ENCODE measurements at places on chromosomes 2 and 18.

DNA sequence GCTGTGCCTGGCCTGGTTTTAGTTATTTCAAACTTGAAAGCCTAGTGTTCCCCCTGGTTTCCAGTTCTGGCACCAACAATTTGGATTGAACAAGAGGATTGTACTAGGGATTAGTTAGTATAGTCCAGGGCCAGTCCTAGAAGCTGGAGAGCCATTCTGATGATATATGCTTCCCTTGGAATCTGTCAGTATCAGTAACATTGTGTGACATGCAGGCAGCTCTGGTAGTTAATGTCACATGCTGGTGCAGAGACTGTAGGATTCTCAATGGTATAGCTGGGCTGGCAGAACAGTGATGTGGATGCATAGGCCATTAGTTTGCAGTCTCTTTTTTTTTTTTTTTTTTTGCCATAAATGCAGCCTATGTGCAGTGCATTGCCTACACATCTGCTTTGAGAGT, 3.6 kb downstream of the MGAT5 start:
- no peak for DNase-seq

DNA sequence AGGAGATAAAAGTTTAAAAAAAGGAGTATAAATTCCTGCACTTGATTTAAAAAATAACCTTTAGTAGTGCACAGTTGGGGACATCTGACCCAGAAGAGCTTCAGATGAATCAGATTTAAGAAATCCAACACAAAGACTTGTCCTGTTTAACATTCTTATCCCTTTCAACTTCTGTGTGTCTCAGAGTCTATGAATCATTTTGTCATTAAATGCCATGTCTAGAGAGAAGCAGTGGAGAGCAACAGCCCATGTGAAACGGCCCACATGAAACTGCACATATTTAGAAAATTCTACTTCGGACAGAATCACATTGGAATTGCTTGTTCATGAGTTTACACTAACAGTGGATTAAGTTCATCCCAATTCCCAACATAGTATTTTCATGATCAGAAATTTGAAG, 278.6 kb downstream of the SLC8A1 start:
- DNase-seq: no peak

- DNase-seq: no peak
Observed at GRCh38 chr2:222688917-222689316, 17.5 kb downstream of the MOGAT1 start.

DNA sequence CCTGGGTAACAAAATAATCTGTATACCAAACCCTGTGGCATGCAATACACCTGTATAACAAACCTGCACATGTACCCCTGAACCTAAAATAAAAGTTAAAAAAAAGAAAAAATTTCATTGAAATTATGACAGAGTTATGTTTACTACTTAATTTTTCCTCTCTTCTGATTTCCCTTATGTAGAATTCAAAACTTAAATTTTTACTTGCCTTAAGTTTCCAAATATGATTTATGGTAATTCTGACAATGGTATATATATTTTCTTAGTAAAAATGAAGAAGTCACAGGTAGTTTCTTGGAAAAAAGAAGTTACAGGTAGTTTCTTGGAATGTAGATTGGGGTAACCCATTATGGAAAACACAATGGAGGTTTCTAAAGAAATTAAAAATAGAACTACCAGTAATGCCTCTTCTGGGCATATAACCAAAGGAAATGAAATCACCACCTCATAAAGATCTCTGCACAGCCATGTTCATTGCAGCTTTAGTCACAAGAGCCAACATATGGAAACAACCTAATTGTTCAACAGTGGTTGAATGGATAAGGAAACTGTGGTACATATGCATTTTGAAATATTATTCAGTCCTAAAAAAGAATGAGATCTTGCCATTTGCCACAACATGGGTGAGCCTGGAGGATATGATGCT, 164.9 kb downstream of the BABAM2 start:
- no peak for DNase-seq

DNA sequence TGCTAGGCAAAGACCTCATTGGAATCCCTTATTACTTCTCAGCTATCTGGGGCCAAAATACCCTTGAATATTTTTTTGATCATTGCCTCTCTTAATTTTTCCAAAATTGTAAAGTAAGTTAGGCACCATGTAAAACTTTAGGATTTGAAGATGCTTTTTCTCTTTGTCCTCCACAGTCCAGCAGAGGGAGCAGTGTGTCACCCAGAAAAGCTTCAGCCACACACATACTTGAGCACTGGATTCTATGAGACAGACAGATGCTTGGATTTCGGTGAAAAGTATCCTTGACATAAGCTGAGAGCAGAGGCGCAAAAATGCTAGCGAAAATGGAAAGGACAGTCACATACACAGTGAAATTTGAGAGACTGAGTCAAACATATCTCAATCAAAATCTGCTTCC, 74.7 kb upstream of the KCNJ3 start:
- no peak for DNase-seq
